ENCODE measurements at places on chromosomes 12 and 14.

DNA sequence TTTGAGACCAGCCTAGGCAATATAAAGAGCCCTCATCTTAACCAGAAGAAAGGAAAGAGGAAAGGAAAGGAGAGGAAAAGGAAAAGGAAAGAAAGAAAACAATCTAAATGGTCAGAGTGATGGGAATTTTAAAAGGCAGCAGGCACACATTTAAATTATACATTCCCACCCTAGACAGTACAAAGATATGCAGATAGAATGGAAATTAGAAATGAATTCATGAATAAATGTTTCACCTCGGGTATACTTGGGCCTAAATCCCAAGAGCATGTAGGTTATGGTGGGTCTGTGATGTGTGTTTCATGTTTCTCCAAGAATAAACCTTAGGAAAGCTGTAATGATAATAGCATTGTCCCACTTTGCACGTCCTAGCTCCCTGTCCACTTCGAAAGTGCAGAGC lies 104.6 kb upstream of the SLCO1C1 start:
- DNase-seq: no peak

DNA sequence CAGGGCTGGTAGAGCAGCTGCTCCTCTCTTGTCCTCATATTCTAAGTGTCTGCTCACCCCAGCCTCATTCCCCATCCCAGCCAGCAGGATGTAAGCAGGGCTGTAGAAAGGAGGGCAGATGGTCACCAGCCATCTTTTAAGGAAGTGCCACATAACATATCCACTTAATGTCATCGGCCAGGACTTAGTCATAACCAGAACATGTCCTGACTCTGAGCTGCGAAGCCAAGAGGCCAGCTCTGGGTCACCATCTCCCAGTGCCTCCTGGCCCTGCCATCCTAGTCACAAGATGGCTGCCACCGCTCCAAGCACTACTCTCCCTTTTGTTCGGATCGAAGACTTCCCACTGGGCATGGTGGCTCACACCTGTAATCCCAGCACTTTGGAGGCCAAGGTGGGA lies 123.9 kb downstream of the PLXNC1 start:
- DNase-seq: no peak

DNA sequence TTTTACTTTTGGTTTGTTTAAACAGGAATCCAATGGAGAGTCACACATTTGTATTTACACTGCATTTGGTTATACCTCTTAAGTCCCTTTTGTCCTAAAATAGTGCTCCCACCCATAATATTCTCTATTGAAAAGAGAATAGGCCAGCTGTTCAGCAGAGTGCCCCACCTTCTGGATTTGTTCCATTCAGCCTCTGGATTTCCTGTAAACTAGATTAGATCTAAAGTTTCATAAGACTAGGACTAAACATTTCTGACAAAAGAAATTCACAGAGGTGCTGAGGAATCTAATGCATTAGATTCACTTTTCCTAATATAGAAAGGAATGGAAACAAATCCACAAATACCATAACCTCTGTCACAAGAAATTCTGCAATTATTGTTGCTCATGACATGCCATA lies 38.1 kb downstream of the GCH1 start:
- DNase-seq: no peak

DNA sequence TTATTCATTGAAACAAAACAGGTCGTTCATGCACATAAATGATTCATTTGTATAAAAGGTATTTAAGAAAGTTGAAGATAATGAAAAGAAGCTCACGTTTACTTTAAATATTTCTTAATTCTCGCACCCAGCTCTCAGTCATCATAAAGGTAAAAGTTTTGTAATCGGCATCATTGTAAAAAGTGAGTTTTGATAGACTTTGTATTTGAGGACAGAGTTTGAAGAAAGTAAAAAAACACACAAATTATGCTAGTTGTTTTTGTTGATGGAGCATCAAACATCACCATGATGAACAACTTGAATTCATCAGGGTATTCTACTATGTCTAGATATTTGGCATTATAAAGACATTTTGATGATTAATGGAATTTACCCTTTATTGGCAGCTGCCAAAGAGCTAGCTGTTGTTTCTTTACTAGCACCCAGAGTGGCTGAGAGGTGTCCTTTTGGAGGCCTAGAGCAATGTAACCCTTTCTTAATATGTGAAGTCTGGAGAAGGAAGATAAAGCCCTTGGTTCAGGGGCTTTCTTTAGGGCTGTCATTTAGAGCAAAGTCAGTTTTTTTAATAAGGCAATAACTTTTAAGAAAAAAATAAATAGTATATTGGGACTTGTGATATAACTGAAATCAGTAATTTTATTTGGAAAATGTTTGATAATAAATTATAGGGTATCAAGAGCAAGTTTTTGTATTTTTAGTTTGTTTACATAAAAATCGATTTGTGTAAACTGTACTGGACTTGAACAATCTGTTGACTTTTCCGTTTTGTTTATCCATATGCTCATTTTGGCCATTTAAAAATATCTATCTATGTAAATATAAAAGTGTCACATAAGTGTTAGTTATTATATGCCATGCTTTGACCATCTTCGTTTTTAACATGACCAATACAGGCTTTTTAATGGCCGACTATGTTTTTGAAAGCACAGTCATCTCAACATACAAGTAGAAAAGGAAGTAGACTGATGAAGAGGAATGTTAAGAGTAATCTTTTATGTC lies 7.4 kb downstream of the GLRX5 start:
- DNase-seq: no peak

- DNase-seq: no peak
Observed at GRCh38 chr12:92759634-92760268, 57.0 kb downstream of the PLEKHG7 start.

DNA sequence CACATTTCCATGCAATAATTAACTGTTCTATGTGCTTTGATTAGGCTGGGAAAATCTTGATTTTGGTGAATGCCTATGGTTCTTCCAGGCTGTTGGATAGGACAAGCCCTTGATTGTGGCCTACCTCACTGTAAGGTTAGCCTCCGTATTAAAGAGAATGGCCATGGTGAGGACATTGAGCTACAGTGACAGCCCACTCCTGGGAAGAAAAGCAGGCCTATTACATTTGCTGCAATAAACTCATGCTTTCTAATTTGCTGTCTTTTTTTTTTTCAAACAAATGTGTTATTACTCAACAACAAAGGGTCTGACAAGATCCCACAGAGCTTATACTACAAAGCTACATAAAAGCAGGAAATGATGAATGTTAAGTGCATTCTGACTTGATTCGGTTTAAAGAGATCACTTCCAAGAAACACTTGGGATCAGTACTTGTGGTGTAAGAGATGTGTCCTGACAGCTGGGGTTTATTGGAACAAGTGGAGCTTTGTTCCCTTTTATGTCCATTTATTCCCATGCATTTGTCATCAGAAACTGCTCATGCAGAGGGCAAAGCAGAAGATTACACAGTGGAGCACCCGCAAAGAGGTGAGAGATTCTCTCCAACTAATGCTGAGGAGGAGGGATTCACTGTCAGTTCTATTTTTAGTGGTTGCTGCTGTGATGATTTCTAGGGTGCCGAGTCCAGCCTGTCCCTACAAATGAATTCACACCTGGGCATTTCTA lies 29.1 kb upstream of the KCNK10 start:
- DNase-seq: no peak

- DNase-seq: no peak
Observed at GRCh38 chr14:90778571-90779255, 37.5 kb downstream of the TTC7B start.

DNA sequence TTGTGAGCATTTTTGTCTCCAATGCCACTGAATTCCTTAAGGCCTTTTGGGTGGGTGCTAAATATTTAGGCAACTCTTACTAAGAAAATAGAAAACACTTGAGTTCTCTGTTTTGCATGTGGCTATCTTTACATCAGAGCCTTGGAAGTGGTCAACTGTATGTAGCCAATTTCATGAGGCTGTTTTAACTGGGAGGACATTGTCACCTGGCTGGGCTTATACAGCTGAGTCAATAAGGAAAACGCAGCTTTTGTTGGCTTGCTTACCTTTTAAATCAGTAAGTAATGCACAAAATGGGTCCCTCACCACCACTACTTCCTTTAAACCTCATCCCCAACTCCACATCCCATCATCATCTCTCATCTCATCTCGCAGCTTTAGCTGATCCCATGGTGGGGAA lies 194.3 kb downstream of the RGS6 start:
- DNase-seq: no peak

DNA sequence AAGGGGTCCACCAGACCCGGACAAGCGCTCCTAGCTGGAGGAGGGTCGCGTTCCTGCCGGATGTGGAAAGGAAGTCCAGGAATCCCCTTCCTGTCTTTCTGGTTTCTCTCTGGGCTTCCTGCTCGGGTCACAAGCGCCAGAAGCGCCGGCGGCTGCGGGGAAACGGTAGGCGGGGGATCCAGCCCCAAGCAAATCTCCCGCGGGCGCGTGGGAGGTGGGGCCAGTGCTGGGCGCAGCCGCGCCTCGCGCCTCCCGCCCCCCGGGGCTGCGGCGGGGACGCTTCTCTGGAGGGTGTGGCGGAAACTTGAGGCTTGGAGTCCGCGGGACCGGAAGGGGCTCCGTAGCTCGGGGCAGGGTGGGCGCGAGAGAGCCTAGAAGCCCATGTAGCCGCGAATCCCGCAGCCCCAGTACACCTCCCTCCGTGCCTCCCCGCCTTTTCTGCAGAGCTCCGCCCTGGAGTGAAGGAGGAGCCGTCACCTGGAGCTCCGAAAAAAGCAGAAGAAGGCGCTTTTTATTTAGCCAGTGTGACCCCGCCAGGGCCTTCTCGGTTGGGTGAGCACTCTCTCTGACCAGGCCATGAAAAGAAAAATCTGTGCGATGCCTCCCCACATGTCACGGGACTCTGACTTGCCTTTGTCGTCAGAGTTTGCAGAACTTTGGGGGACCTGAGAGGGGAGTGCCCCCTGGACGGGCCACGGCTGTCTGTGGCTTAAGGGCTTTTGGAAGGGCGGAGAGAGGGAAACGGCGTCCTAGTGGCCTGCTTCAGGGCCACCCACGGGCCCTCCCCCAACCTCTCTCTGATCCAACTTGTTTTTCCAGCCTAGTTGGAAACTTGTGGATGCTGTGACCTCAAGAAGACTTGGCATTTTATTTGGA lies 21.4 kb upstream of the CLEC2D start:
- DNase-seq: peak; percentile 97

GRCh38 chr12:18975933-18976332 lies 153.6 kb upstream of the PLEKHA5 start:
- no peak for DNase-seq

DNA sequence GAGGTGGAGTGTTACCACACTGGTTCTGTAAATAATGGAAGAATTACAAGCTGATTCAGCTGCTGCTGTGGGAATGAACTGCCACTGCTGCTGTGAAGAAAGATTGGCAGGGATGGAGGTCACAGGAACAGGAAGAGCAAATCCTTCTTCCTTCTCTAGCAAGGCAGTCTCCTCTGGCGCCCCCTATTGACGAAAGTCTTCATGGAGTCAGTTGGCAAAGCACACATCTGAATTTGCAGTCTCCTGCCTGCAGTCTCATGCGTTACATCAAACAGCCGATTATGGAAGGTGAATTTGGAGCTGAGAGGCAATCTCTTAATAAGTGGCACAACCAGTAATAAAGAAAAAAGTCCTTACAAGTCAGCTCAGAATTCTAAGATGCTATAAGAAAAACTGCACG lies 106.0 kb upstream of the TMTC1 start:
- DNase-seq: no peak

GRCh38 chr12:132263061-132263360 lies 66.4 kb downstream of the GALNT9 start:
- no peak for DNase-seq

DNA sequence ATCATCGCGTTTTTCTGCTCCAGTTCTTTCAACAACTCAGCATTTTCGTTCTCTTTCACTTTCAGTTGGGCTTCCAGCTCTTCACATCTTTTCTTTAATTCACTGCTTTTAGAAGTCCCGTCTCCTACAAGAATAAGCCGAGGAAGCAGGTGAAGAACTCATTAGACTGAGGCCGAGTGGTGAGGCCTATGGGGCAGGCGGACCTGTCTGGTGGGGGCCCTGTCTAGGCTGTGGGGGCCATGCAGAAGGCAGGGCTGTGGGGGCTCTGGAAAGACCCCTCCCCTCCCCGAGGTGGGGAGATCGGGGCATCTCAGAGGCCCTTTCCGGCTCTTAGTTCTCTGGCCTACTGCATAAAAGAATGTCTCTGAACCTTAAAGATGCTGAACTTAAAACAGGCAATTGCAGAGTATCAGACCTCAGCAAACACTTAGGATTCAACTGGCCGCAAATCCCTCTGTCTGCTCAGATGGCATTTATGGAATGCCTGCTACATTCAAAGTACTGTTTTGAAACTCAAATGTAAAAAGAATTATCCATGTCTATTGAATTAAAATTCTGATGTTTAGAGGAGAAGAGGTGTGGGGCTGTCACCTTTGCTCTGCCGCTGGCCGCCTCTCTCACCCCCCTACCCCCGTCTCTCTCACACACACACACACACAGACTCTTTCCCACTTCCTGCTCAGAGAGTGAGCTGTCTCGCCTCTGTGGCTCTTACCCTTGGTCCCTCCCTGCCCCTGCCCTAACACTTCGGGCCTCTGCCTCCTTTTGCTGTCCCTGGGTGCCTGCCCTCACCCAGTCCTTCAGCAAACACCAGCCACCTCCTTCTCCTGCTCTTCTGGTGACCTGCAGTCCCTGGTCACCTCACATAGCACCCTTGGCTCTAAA lies 34.7 kb downstream of the CCDC92 start:
- DNase-seq: peak; percentile 22

DNA sequence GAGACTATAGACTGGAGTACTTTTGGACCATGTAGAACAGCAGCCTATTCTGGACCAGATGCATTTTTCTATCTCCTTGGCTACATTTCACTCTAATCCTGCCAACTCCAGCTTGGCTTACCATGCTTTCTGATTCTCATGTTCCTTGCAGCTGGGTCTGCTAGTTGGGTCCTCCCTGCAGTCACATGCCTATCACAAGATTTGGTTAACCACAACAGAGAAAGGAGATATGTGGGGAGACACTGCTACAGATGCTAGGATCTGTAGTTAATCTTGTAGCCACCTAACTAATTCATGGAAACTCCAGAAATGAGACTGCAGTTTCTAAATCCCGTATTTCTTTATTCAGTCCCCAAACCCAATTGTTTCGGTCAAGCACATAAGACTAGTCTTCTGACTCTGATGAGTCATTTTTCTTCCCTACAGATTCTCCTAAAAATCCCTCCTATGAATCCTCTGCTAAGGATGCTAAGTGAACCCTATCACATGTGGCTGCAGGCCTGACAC lies 410.6 kb downstream of the DAD1 start:
- DNase-seq: no peak

DNA sequence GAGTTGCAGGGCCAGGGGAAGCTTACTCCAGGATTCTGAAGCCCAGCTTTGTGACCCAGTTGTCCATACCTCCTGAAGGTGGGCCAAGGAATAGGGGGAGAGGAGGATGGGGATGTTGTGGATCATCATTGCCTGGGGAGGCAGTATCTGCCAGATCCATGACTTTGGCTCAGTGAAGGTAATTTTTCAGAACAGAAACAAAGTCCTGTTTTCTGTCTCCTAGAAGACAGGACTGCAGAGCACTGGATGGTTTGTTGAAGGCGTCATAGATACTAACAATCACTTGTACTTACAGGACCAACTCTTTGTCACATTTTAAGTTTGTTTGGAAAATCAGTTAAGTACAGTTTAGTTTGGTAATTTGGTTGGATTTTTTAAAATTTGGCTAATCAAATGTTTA lies 38.4 kb downstream of the ANO6 start:
- DNase-seq: no peak

GRCh38 chr14:68379510-68380328 lies 413.1 kb downstream of the ZFP36L1 start:
- no peak for DNase-seq

- no peak for DNase-seq
Observed at GRCh38 chr14:53260928-53261327, 107.8 kb upstream of the DDHD1 start.

GRCh38 chr12:2691345-2692071 lies 103.3 kb upstream of the FKBP4 start:
- DNase-seq: peak; percentile 25

GRCh38 chr12:3795066-3795465 lies 42.2 kb upstream of the CRACR2A start:
- no peak for DNase-seq
